Skin of body (tissue), 3 donors: ENCODE measurements at places on chromosomes 1 and 21. TPM values are rescaled to one million over a fixed set of nuclear protein-coding genes. Genes with fewer than 3 reads are reported as not detected.

The KIF21B gene
- 1.6 TPM for total RNA-seq

The COL9A2 gene
- total RNA-seq = 4.9 TPM

The FLG2 gene
- total RNA-seq = 139 TPM

DNA sequence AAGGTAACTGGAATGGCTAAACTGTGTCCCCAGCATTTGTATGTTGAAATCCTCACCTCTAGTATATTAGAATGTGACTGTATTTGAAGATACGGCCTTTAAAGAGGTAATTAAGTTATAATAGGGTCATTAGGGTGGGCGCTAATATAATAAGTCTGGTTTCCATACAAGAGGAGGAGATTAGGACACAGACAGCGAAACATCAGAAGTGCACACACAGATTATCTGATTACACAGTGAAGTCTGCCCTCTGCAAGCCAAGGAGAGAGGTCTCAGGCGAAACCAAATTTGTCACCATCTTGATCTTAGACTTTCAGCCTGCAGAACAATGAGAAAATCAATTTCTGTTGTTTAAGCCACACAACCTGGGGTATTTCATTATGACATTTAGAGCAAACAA lies 2233.1 kb downstream of the MRPL39 start:
- DNase-seq = no peak

DNA sequence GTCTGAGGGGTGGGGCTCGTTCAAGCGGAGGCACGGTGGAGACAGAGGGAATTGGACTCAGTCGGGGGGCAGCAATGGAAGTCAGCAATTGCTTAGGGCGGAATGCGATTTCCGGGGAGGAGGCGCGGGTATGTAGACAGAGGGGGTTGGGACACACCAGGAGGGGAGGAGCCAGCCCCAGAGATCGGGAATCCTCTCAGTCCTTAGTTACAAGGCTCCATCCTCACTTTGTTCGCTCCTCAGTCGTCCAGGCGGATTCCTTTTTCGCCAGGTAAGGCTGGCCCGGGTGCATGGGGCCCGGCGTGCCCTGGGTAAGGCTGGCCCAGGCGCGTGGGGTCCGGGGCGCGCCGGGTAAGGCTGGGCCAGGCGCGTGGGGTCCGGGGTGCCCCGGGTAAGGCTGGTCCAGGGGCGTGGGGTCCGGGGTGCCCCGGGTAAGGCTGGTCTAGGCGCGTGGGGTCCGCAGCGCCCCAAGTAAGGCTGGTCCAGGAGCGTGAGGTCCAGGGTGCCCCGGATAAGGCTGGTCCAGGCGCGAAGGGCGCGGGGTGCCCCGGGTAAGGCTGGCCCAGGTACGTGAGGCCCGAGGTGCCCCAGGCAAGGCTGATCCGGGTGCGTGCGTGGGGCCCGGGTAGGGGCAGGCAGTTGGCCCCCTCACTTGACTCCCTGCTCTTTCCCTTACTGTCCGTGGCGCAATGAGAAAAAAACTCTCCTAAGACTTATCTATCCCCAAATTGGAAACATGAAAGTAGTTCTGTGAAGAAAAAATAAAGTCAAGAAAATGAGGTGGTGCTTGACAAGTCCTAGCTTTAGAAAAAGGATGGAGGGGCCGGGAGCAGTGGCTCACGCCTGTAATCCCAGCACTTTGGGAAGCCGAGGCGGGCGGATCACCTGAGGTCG lies at the start of gene L1TD1:
Gene L1TD1 (plus strand): TSS at position 199 of the 894 bp plus-strand sequence. CDS start 11,780 bp downstream, outside the sequence.
- peak; percentile 62 for DNase-seq

DNA sequence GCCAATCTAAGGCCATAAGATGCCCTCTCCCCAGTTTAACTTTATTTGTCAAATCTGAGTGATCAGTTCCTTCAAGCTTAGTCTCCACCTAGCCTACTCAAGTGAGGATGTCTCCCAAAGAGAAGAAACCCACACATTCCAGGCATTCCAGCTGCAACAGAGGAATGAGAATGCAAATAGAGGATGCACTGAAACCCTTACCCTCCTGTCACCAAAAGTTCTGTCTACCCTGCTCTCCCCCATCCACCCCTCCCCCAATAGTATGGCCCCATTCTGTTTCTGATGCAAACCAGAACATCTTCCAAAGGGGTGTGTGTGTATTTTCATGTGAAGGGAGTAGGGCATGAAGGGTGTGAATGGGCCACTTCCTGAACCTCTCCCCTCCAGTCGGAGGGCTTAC lies 3.0 kb downstream of the DUSP23 start:
- DNase-seq = no peak

DNA sequence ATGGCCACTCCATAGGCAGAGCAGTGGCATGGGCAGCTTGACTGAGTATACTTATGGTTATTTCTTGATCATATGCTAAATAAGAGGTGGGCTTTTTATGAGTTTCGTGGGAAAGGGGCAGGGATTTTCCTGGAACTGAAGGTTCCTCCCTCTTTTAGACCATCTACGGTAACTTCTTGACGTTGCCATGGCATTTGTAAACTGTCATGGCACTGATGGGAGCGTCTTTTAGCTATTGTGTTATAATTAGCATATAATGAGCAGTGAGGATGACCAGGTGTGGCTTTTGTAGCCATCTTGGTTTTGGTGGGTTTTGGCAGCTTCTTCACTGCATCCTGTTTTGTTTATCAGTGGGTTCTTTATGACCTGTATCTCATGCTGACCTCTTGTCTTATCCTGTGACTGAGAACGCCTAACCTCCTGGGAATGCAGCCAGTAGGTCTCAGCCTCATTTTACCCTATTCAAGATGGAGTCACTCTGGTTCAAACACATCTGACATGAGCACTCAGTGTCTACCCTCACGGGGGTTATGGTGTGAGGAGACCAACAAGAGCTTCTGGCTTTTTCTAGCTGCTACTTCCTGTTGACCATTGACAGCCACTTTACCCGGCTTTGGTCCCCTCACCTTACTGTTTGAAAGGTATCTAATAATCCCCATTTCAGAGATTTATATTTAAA lies 71.7 kb downstream of the GALNT2 start:
- no peak for DNase-seq

GRCh38 chr1:13935336-13935735 lies 235.3 kb downstream of the PRDM2 start:
- no peak for DNase-seq

GRCh38 chr1:222815440-222815765 lies 564 bp downstream of the DISP1 start:
- no peak for DNase-seq

GRCh38 chr1:157004806-157005205 lies 40.7 kb downstream of the ARHGEF11 start:
- DNase-seq = no peak
